CD8-positive, alpha-beta memory T cell (primary cell): ENCODE measurements at places on chromosomes 2 and 18.

DNA sequence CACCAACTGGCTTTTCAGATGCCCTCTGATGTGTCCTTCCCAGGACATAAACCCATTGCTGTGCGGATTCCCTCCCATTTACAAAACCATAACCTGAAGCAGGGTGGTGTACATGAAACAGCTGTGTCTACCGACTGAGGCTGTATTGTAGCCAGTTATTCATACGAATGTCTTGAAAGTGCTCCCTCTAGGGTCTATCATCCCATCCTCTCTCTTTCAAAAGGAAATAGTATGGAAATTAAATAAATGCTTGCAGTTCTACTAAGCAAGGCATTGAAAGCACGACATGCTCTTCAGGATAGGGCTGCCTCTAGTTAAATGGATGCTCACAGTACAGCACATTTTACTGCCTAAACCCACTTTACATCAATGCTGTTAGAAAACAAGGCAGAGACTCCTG is 112.2 kb upstream of the PXDN start:
- H3K4me3 ChIP-seq: no peak overlapping the region
- H3K36me3 ChIP-seq: no peaks in the 10 kb centered on the region
- no peak for DNase-seq
- peaks cover 6% of the 10 kb centered on the region for H3K27me3 ChIP-seq
- H3K4me1 ChIP-seq: no peaks in the 10 kb centered on the region
- no peak overlapping the region for H3K27ac ChIP-seq

- no peak overlapping the region for H3K4me3 ChIP-seq
- H3K4me1 ChIP-seq: no peaks in the 10 kb centered on the region
- DNase-seq: no peak
- H3K27me3 ChIP-seq: no peaks in the 10 kb centered on the region
These were observed 76.5 kb upstream of the B3GNT2 start for GRCh38 chr2:62119311-62119974.

DNA sequence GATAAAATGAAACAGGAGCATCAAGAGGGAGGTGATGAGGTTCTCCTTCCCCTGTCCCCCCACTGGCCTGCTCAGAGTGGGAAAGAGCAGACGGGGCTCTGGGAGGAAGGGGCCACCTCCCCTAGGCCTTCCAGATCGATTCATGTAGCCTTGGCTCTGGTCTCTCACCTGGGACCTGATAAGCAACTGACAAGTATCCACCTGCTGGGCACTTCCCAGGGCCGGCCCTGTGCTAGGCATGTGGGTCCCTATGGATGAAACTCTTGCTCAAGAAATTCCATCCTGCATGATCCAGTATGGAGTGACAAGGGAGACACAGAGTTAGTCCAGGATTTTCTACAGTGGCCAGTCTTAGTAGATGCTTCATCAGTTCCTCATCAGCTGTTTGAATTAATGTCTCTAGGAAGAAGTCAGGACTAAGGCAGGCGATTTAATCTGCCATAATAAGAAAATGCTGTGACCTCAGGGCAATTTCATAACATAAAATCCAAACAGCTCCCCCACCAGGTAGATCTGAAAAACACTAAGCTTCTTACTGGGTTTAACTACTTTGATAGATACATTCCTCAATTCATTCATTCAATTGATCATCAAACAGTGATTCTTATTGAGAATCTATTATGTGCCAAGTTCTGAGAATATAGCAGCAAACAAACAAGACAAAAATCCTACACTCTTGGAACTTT is 44.7 kb upstream of the ZFP36L2 start:
- no peak overlapping the region for H3K27ac ChIP-seq
- H3K27me3 ChIP-seq: no peaks in the 10 kb centered on the region
- H3K4me1 ChIP-seq: no peaks in the 10 kb centered on the region
- no peaks in the 10 kb centered on the region for H3K36me3 ChIP-seq
- DNase-seq: no peak

DNA sequence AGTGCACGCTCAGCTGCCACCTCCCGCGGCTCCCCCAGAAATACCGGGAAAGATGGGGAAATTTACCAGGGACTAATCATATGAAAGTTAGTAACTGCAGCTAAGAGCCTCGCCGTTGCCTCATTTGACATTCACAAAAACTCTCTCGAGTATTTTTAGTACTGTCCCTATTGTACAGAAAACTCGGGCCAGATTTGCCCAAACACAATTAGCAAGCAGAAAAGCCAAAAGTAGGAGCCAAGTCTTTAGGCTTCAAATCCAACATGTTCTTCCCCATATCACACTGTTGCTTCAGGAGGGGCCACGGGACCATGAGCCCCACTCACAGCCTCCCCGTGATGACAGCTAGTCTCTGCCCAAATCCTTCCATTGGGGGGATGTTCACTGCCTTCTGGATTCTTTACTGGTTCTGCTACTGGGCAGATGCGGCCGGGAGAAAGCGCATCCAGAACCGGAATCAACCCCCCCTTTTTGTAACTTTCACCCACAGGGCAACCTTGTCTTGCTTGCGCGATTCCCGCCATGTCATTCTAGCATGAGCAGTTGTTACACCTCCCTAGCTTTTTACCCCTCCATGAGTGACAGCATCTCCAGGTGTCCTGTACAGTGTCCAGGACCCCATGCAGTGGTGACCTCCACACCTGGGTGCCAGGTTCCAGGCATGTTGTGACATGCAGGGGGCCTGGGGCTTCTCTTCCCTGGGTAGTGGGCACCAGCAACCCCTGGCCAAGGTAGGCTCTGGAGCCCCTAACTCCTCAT is 35.2 kb downstream of the CENPO start:
- no peaks in the 10 kb centered on the region for H3K36me3 ChIP-seq
- H3K4me3 ChIP-seq: no peak overlapping the region
- no peaks in the 10 kb centered on the region for H3K4me1 ChIP-seq
- H3K27me3 ChIP-seq: no peaks in the 10 kb centered on the region
- H3K27ac ChIP-seq: no peak overlapping the region

DNA sequence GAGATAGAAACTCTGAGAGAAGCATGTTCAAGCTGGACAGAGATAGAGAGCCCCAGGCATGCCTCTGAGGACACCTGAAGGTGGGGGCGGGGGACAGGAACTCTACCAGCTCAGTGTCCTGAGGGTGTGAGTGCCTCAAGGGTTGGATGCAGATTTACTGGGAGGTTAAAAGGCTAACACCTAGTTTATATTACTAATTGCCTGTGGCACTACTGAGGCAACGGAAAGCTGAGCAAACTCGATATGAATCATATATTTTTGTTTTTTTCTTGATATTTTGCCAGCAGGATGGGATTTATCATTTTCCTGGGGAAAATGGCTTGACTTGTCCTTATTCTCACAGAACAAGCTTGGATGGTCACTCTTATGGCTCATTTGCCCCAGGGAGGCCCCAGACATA is 319.5 kb downstream of the ALK start:
- no peaks in the 10 kb centered on the region for H3K36me3 ChIP-seq
- H3K4me3 ChIP-seq: no peak overlapping the region
- DNase-seq: no peak
- H3K4me1 ChIP-seq: no peaks in the 10 kb centered on the region
